ENCODE measurements at places on chromosomes 7 and 10. TPM values are rescaled to one million over a fixed set of nuclear protein-coding genes. Genes with fewer than 3 reads are reported as not detected.

Gene FGFBP3
- 1.0 TPM for polyA plus RNA-seq

Gene SEMA3E
- 0.31 TPM for polyA plus RNA-seq

Gene NPC1L1
- polyA plus RNA-seq: 0.51 TPM

Gene C10orf67
- polyA plus RNA-seq: not detected

Gene OR6B1
- not detected for polyA plus RNA-seq

Gene LIPJ
- 0.03 TPM for polyA plus RNA-seq

Gene ATP6V0A4
- 0.14 TPM for polyA plus RNA-seq

Gene JCAD
- 7.2 TPM for polyA plus RNA-seq

Gene TRIL
- 1.7 TPM for polyA plus RNA-seq

Gene FAM24B
- 1.8 TPM for polyA plus RNA-seq

Gene CHAT
- polyA plus RNA-seq: not detected

Gene NOS3
- 4.1 TPM for polyA plus RNA-seq

Data from adipose tissue (tissue), 3 donors.